ENCODE measurements at places on chromosomes 13 and 19.

GRCh38 chr13:76762721-76763120, 123.5 kb downstream of the KCTD12 start:
- DNase-seq = no peak

- no peak for DNase-seq
These were observed 160.0 kb downstream of the RBM26 start for GRCh38 chr13:79245937-79246577.

DNA sequence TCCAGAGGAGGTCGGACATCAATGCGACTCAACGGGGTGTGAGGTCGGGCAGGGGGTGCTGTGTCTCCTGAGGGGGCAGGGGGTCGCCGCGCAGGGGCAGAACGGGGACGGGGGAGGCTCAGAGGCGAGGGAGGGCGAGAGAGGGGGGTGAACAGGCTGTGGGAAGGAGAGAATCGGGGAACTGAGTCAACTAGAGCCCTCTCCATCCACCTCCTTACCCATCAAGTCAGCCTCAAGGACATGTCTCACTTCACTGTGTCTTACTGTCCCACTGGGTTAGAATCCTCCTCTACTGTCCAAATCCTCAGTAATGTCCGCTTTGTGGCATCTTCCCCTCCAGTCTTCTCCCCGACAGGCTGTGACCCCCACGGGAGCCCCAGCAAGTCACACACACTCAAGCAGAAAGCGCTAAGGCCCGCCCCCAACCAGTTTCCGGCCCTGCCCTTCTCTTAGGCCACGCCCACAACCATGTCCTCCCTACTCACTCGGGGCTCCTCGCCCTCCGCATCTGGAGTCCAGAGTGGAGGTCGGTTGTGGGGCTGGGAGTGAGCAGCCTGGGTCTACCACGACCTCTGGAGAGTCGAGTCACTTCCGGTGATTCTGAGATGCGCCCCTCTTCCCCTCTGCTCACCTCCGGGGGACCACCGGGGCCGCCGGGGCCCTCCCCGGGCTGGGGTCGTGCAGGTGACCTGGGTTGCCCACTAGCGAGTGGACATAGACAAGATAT, 9.3 kb downstream of the PLEKHA4 start:
- DNase-seq = peak; percentile 75

- DNase-seq = no peak
These were observed 135.1 kb downstream of the GPC6 start for GRCh38 chr13:93361703-93362102.

DNA sequence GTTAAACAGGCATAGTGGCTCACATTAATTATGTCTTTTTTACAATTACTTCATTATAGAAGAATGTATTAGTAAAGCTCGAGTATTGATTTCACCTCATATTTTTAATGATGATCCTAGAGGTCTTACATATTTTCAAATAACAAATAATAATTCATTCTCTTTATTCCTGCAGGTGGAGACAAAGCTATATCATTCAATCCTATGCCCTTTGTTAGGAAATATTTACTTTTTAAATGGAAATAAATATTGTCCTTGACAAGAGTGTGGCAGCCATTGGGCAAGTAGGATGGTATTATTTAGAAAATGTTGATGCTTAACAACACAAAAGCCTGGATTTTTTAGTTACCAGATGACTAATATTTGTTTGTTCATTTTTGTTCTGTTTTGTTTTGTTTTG, 127.6 kb downstream of the COG6 start:
- DNase-seq = no peak

DNA sequence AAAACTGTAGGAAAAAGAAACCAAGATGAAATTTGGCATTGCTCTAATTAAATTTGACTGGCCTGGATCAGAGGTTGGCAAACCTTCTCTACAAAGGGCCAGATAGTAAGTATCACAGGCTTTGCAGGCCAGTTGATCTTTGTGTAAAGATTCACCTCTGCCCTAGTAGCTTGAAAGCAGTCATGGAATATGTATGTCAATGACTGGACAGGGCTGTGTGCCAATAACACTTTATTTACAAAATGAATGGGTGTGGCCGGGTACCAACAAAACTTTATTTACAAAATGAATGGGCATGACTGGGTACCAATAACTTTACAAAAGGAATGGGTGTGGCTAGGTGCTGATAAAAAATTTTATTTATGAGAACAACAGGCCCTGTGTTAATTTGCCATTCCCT, 20.0 kb downstream of the SIN3B start:
- DNase-seq = no peak

GRCh38 chr13:46354156-46355087, 32.6 kb downstream of the RUBCNL start:
- peak; percentile 40 for DNase-seq

GRCh38 chr13:104314926-104315535, 1248.8 kb upstream of the SLC10A2 start:
- no peak for DNase-seq

DNA sequence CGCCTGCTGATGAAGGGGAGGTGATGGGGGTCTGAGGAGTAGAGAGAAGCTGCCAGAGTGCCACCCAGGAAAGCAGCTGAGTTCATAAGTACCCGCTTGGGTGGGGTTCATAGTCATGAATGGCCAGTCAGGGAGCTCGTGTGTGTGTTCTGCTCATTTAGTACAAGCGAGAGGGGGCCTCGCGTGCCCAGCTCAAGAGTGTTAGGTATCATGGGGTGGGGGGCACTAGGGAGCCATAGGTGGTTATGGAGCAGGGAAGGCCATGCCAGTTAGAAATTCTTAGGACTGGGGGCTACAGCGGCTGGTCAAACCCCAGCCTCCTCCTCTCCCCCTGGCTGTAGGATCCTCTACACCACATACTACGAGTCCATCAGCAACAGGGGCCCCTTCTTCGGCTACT, 46.8 kb downstream of the CD320 start:
- no peak for DNase-seq

- DNase-seq = no peak
These were observed 1.6 kb upstream of the POU4F1 start for GRCh38 chr13:78604782-78605611.

GRCh38 chr13:107842562-107843180, 372.7 kb downstream of the LIG4 start:
- DNase-seq = no peak

DNA sequence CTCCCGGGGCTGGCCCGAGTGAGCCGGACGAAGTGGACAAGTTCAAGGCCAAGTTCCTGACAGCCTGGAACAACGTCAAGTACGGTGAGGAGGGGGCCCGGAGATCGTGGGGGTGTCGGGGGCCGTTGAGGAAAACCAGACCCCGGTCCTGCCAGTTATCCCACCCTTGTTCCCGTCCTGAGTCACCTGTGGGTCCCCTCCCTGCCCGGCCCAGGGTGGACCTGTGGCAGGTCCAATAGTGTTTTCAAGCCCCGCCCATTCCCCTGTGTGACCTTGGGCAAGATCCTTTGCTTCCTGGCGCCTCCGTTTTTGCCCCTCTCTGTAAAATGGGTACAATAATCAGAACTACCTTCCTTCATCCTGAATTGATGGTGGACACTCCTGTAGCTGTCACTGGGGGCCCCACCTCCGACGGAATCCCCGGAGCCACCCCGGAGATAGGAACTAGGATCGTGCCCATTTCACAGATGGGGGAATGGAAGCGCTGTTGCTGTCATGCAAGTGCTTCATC, 593 bp downstream of the ATG4D start:
- DNase-seq = no peak

GRCh38 chr19:46180701-46181387, 32.8 kb downstream of the IGFL2 start:
- DNase-seq = no peak

- no peak for DNase-seq
These were observed 182.0 kb upstream of the SERP2 start for GRCh38 chr13:44191504-44192171.

DNA sequence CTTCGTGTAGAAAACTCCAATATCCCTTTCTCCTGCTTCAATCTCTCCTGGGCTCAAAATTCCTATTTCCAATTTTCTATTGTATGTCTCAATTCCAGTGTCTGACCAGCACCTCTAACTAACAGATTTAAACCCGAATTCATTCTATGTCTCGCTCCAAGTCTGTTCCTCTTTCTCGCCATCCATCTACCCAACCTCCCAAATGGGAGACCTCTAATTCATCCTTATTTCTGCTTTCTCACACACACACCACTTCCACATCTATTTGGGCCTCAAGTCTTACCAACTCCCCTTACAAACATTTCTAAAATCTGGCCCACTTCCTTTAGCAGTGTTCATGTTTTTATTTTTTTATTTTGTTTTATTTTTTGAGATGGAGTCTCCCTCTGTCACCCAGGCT, 53.3 kb downstream of the MBD3L2B start:
- DNase-seq = no peak

- no peak for DNase-seq
These were observed 243.6 kb downstream of the NDFIP2 start for GRCh38 chr13:79724348-79725103.

- no peak for DNase-seq
These were observed 187.8 kb downstream of the LHFPL6 start for GRCh38 chr13:39415008-39415802.

DNA sequence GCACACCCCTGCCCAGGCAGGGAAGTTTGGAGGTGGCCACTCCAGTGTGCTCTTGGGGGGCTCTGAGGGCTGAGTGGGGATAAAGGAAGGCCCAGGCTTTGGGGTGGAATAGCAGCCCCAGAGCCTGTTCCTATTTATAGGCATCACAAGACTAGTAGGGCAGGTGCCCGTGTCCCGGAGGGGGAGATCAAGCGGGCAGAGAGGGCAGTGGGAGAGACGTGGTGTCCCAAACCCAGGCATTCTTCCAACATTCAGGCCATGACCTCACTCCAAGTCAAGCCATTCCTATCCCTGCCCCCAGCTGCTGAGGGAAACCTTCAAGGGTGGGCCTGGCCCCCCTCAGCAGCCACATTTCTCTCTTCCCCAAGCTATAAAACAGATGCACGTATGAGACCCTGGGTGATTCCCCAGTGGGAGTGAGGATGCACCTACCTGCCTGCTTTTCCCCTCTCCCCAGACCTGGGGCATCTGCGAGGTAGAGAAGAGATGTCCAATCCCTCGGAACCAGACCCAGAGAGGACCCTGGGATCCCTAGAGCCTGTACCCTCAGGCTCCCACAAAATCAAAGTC, 3.9 kb downstream of the WIZ start:
- no peak for DNase-seq

- DNase-seq = no peak
These were observed 1.1 kb downstream of the SLITRK1 start for GRCh38 chr13:83881140-83881684.

- peak; percentile 19 for DNase-seq
These were observed 7.4 kb upstream of the FCGBP start for GRCh38 chr19:39941615-39942365.

DNA sequence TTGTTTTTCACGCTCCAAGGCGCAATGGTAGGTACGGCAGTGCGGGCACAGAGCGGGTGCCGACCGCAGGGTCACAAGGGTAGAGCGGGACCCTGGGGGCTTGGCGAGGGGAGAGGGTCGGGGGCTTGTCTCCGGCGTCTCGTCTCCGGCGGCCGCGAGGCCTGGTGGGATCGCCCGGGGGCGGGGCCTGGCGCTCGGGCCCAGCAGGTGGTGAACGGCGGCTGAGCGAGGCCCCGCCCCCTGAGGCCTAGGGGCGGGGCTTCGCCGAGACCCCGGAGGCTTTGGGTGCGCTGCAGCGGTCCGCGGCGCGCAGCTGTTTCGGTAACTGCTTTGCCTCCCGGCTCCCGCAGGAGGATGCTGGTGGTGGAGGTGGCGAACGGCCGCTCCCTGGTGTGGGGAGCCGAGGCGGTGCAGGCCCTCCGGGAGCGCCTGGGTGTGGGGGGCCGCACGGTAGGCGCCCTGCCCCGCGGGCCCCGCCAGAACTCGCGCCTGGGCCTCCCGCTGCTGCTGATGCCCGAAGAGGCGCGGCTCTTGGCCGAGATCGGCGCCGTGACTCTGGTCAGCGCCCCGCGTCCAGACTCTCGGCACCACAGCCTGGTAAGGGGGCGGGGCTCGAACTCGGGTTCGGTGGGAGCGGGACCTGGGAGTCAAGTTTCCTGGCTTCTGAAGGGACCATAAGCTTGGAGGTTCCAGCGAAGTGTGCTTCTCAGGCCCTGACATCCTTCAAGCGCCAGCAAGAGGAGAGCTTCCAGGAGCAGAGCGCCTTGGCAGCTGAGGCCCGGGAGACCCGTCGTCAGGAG, at the start of gene TSEN34:
TSEN34 (plus strand) TSS at position 298 of the 800 bp plus-strand sequence; CDS start at position 355, 57 bp downstream.
- no peak for DNase-seq

DNA sequence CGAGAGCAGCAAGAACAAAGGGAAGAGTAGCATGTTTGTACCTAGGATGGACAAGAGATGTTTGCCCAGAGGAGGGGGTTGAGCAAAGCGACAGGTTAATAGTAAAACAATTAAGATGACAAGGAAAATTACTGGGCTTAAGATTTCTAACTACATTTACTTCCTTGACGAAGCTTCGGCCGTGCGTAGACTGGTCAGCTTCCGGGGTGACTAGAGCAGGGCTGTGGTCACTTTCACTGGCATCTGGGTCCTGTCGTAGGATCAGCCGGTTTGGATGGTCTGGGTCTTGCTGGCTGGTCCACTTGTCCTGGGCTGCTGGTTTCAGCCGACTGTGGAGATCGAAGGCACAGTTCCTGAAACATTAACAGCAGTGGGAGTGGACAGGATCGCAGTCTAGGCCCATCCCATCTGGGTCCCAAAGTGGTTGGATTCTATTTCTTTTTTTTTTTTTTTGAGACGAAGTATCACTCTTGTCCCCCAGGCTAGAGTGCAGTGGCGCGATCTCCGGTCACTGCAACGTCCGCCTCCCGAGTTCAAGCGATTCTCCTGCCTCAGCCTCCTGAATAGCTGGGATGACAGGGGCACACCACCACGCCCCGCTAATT, 5.0 kb upstream of the BSG start:
- no peak for DNase-seq

GRCh38 chr19:16160943-16161560, 12.3 kb downstream of the CIB3 start:
- DNase-seq = peak; percentile 49

- no peak for DNase-seq
These were observed 83.5 kb upstream of the ARGLU1 start for GRCh38 chr13:106651442-106651841.

- DNase-seq = no peak
These were observed 516 bp upstream of the ATP1A3 start for GRCh38 chr19:41994521-41994971.

DNA sequence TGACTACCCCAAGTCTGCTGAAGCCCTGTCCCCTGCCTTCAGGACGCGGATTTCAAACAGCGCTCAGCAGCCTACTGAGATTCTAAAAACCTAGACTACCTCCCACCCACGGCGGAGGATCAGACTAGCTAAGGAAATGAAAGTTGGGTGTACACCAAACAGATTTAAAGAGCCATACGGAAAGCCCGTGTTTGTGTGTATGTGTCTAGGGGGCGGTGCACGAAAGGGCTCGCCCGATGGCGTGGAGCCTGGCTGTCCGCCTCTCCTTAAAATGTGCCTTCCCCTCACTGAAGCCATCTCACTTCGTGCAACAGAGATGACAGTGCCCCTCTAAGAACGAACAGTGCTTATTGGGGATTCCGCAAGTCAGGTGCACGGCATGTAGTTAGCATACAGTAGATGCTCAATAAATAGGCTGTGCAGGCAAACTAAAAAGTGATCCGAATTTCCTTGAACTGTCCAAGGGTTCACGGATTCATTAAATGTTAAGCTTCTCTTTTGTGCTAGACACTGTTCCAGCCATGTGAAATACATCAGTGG, 639 bp downstream of the LENG1 start:
- DNase-seq = no peak
